ENCODE measurements at places on chromosomes 2 and 18.

GRCh38 chr2:151176661-151177060 lies 85.0 kb downstream of the RBM43 start:
- DNase-seq: no peak

GRCh38 chr18:3666526-3667254 lies 216.7 kb downstream of the TGIF1 start:
- no peak for DNase-seq

GRCh38 chr2:55771612-55772011 lies 78.0 kb upstream of the PNPT1 start:
- peak; percentile 21 for DNase-seq

DNA sequence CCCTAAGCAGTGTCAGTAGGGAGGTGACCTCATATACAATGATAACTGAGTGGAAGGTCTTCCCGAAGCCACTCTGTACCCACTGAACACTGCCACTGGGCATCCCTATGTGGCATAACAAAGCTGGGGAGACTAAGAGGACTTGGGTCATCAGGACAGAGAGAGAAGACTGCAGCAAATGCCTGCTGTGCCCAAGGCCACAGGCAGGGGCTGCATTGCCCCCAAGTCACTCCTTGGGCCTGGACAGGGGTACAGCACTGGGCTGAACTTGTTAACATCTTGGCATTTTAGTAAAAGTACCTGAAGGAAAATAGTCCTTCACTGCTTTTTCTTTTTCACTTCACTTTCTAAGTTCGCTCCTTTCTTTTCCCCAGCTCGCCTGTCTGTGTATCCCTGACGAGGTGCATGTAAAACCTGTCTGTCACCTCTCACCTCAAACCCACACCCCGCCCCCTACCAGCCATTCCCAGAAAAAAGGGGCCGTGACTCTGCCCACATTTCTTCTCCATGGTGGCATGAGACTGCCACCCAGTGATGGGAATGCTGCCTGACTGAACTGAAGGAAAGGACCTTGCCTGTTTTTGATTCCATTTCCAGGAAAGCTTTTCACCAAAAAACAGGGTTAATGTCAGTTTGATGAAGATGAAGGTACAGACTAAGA lies 62.9 kb downstream of the MTHFD2 start:
- DNase-seq: peak; percentile 53

DNA sequence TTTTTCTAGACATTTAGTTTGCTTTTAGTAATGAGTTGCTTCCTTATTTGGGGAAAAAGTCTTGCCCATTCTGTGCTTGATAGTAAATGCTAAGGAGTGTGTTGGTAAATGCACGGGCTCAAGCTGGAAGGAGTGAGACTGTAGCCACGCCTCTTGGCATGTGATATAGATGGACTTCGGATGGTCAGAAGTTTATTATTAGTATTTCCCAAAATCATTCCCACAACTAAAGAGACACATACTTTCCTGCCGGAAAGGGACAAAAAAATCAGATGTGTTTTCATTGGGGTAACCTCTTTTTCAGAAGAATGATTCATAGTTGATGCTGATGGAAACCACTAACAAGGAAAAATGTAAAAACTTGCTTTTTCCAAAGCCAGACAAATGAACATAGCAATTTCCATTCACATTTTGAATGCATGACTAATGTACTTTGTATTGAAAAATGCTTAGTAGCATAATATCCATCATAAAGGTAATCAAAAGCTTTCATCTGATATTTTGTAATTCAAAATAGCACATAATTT lies 133.2 kb downstream of the ZNF532 start:
- no peak for DNase-seq

All from SHP77 (cell line).